ENCODE measurements at places on chromosomes 4 and X.

- DNase-seq, result no peak
Measured at GRCh38 chrX:145552643-145553042, 265.0 kb upstream of the SLITRK2 start.

GRCh38 chr4:2662598-2662997 lies 93.5 kb downstream of the TNIP2 start:
- peak; percentile 91 for DNase-seq

DNA sequence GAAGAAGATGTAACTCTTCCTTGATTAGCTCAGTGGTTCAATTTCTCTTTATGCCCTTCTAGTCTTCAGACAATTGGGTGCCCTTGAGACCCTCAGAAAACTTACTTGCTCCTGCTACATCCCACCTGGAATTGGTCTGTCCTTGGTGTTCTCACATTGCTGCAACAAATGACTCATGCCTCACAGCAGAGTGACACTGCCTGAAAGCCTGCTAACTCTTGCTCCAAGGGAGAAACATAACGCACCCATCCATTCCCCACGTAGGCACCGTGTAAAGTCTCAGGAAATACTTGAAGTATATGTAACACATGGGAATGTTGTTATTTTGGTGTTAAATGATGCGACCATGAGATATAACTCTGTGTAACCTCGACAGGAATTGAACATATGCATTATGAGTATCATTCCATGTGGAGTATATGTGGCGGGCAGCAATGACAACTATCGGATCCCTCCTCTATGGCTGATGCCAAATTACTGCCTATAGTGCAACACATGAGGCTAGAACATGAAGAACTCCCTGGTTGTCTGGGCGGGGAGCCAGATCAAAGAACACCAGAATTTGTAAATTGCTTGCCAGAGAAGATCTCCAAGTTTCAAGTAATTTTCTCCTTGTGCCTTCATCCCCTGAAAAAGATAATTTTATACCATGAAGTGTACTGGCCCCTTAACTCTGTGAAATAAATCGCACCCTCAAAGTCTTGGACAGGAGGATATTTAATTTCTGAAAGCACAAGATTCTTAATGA lies 231.3 kb upstream of the STK26 start:
- no peak for DNase-seq

DNA sequence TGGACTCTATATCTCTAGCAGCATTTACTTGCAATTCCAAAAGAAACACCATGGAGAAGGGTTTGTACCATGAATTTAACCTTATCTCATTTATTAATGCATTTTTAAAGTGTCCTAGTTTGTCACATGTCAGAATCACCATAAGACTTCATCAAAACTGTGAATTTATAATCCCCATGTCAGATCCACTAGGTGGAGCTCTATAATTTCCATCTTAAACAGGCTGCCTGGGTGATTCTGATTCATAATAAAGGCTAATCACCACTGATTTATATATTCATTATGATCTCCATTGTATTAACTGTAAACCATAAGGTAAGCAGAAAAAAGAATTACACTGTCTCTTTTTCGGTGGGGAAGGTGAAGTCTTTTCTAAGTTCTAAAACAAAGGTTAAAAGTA lies 4.0 kb downstream of the TCEAL2 start:
- peak; percentile 8 for DNase-seq

DNA sequence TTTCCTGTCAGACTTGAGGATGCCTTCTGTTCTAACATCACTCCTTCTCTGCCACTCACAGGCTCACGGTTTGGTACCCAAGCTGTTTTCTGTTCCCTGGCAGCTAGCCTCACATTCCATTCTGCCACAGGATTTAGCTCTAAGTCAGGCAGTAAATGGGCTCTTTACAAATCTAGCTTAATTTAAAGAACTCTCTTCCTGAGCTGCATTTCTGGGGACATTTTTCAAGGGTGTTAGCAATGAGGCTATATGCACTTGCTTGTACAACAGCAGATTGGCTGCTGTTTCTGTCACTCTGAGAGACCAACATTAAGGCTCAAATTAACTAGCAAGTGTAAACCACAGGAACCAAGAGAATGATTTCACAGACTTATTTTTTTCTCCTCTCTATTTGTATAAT lies 337.8 kb upstream of the NOCT start:
- DNase-seq, result peak; percentile 40

GRCh38 chr4:38868059-38868960 lies 704 bp downstream of the FAM114A1 start:
- DNase-seq, result peak; percentile 62

- no peak for DNase-seq
Measured at GRCh38 chr4:8368061-8368481, 72.5 kb downstream of the ACOX3 start.

- peak; percentile 21 for DNase-seq
Measured at GRCh38 chr4:84916227-84916626, 50.3 kb downstream of the WDFY3 start.

DNA sequence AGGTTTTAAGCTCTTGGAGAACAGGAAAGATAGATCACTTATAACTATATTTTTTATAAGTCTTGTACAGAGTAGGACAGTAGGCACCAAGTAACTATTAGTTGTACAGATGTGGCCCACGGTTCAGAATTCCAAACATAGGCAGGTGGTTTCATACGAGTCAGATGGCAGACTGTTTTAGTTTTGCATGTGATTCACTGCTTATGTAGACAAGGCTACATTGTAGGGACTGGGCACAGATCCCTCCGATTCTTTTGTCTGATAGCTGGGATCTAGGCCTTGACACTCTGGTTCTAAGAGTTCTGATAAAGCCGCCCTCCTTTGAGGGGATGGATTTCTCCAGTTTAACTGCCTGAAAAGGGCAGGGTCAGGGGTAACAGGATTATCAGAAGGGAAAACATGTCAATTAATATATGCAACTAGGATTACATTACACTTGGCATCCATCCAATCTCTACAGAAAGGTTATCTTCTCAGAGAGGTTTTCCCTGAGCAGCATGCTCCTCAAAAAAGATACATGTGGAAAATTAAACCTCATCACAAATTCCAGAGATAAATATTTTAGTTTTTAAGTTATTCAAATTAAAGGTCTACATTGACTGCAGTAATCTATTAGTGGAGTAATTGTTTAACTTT lies 87.8 kb downstream of the SPRY1 start:
- DNase-seq, result no peak

DNA sequence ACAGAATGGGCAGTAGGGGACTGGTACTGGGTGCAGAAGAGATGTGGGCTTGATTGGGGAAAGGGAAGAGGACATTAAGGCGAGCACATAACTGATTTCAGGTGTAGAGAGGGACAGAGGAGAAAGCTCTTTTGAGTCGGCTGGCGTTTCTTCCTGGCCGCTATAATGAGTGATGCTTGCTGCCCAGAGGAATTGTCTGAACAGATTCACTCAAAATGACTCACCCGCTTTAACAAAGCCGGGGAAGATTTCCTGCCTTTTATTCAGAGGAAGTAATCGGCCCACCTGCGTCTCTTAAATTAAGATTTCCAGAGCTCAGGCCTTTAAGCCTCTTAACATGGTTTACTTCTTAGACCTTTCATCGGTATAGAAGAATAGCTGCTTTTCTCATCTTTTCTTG lies 102.1 kb upstream of the AP1S2 start:
- DNase-seq, result peak; percentile 8

DNA sequence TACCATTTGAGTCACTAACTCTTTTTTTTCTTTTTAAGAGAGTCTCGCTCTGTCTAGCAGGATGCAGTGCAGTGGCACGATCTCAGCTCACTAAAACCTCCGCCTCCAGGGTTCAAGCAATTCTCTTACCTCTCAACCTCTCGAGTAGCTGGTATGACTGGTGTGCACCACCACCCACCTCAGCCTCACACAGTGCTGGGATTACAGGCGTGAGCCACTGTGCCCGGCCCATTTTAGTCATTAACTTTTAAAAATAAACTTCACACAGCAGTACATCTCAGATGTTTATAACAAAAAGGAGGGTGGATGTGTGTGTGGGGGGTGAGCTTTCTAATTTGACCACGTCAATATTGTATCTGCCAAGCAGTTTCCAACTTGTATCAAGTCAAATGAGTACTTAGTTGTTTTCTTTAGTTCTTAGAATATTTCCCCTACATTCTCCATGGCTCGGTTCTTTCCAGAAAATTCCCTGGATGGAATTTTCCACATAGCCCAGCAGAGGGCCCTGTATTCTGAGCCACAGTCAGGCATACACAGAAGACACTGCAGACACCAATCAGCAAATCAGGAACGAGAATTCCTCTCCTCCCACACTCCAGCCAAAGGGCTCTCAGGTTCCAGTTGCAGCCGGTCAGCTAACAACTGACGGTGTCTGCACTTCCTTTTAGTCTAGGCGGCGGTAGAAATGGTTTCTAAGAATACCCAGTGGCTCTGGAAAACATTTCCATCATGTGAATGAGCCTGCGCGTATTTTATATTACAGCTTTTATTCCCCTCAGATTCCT lies 20.1 kb upstream of the ARAF start:
- DNase-seq, result peak; percentile 92

DNA sequence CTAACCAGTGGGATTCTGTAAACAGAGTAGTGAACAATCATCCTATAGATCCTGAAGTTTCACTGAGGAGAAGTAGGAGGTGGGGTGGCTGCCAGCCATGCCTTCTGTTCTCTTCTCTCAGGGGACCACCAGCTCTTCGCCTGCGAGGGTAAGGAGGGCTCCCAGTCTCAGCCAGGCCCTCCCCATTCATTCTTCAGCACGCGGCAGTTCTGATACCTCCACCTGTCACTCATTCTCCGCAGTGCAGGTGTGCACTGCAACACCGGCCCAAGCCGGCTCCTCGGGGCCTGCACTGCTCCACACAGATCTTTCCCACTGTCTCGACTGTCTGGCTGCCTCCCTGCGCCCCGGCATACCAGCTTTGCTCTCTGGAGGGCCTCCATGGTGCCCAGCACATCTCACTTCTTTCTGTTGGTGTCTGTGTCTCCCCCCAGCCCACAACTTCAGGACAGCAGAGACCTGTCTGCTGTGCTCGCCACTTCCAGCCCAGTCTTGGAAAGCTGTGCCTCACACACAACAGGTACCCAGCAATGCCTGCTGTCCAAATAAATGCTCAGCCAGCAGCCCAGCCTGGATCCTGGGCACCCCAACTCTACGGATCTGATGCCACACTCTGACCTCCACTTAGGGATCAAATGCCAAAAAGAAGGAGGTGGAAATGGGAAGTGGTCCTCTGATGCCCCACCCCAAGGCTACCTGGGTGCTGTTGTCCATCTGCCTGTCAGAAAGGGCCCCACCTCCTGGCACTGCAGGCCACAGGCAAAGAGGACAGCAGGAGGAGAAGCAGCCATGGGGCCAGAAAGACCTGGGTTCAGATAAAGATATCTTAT lies 29.0 kb downstream of the ACOX3 start:
- no peak for DNase-seq

GRCh38 chr4:26424838-26425237 lies 65.4 kb downstream of the CCKAR start:
- no peak for DNase-seq

DNA sequence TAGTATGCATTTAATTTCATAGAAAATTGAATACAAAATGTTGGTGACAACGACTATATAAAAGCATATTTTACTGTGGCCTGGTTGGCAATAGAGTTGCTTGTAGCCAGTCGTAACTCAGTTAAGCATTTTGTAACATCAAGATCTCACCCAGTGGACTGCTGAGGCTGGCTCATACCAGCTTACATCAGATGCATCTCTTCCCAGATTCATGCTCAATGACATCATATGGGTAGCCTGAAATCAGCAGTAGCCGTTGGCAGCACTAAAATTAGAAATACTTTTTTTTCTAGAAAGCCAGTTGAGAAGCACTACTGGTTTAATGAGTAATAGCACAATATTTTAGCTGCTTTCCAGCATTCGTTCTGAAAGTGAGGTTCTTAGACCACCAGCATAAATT lies 341.2 kb downstream of the TECRL start:
- no peak for DNase-seq

GRCh38 chr4:68569466-68570121 lies 6.5 kb downstream of the UGT2B17 start:
- DNase-seq, result no peak

- DNase-seq, result peak; percentile 37
Measured at GRCh38 chrX:118221733-118222132, 105.1 kb upstream of the KLHL13 start.

DNA sequence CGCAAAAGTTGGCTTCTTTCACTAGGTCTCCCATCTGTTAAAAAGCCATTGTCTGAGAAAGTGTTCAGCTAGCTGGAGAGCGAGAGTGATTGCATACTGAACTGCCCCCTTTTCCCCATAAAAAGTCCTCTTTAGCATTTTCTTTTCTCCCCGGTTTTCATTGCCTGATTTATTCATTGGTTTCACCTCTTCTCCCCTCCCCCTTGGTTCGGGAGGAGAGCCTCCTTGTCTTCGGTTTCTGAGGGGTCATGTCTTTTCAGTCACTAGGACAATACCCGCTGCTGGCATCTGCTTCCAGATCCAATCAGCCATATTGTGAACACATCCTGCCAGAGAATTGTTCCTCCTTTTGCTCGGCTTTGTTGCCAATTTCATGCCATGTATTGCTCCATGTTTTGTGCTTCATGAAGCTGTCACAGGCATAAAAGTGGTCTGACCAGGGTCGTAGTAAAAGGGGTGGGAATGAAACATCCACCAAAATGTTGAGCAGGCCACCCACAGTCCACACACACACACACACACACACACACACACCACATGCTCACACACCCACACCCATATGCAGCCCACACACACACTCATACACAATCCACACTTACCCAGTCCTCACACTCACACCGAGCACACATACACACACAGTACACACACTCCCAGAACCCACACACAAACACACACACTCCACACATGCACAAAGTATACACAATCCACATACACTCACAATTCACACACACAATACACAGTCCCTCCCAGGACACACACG lies 136.0 kb downstream of the NKX6-1 start:
- no peak for DNase-seq

GRCh38 chr4:165016971-165017370 lies 14.8 kb upstream of the TRIM60 start:
- peak; percentile 6 for DNase-seq

- peak; percentile 97 for DNase-seq
Measured at GRCh38 chr4:145920205-145920604, 18.4 kb downstream of the ZNF827 start.

DNA sequence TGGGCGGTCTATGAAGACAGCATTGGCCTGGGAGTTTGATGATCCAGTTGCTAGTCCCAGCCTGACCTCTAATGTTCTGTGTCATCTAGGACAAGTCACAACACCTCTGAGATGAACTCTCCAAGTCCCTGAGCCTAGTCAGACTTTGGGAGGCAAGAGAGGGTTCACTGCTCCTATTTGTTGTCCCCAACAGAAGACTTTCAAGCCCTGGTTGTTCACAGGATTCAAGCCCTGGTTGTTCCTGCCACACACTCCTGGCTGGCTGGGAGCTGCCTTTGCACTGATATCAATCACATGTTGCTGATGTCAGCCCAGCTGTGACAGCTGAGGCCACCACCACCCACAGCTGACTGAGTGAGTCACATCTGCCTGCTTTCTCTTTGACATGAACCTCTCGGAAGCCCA lies 253.2 kb upstream of the RASGEF1B start:
- DNase-seq, result no peak

DNA sequence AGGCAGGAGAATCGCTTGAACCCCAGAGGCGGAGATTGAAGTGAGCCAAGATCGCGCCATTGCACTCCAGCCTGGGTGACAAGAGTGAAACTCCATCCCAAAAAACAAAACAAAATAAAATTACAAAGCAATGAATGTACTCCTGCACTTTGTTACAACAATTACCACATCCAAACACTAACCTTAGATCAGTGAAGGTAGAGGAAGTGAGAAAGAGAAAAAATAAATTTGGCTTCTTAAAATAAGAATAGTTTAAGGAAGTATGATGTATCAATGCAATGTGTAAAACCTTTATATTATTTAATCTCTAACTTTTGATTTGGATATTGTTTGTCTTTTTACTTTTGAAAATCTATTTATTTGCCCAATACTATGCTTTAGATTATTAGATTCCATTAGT lies 21.7 kb upstream of the CSN1S1 start:
- DNase-seq, result no peak

- DNase-seq, result no peak
Measured at GRCh38 chrX:40082447-40083119, 15.2 kb downstream of the BCOR start.

All from EH (cell line).